ENCODE measurements at places on chromosomes 11 and 22. TPM values are rescaled to one million over a fixed set of nuclear protein-coding genes. Genes with fewer than 3 reads are reported as not detected.

- no peak for DNase-seq
Observed at GRCh38 chr22:37193629-37194191, 5.7 kb upstream of the C1QTNF6 start.

H19 gene
- polyA plus RNA-seq: 1.7 TPM

DNA sequence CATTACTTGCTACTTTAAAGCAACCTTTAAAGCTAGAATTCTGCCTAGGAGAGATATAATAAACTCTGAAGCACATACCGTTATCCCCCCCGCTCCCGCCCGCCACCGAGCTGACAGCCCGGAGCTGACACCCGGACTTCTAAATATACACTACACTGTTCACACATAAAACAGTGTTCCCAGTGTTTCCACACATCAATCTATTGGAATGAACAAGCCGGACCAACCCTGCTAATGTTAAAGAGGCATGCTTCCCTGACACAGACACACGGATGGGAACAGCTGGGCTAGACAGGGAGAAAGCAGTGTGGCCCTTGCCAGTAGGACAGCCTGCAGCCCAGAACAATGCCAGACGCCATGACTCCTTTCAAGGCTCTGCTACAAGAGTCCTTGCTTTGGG, 108.4 kb upstream of the CSNK2A3 start:
- DNase-seq: no peak

GRCh38 chr11:60563553-60564235, 48.5 kb downstream of the MS4A13 start:
- no peak for DNase-seq

GGTLC2 gene
- polyA plus RNA-seq: not detected

DNA sequence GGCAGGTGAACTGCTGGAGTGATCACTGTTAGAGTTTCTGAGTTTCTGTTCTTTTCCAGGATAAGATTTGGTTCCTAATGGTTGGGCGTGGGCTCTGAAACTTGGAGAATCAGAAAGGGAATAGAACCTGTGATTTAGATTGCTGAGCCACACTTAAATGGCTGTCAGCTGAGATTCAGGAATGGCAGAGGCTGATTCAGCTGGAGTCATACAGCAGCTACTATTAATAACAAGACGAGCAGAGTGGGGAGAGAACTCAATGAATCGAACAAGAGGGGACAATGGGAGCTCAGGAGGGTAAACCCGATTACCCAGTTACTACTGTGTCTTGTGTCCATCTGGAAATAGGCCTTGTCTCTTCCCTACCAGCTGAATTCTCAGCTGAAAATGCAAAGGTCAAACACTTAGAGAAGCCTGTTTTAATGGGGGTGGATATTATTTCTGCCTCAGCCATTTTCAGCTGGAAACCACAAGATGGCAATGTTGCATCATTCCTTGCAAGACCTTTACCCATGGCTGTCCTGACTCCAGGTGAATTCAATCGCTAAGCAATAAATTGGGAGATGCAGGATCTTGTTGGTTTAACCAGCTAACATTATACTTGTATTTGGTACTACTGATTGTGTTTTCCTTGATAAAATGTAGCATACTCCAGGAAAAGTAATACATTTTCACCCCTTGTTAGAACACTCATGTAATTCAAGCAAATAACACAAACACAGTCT, 104.5 kb upstream of the RAG2 start:
- peak; percentile 5 for DNase-seq

DNA sequence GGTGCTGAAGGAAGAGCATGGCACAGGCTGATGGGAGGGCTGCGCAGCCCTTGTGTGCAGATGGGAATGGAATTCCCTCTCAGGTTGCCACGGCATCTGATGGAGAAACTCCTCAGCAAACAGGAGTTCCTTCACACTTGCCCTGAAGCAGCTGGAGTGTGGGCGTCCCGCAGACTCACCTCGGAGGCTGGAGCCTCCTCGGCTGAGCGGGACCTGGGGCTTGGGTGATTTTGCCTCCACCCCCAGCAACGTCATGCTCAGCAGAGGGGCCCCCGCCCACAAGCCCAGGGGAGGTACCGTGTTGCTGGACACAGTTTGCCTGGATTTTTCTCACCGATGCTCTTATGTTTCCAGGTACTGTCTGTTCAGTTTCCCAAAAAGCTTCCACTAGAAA, 63.4 kb downstream of the MYO7A start:
- no peak for DNase-seq

DNA sequence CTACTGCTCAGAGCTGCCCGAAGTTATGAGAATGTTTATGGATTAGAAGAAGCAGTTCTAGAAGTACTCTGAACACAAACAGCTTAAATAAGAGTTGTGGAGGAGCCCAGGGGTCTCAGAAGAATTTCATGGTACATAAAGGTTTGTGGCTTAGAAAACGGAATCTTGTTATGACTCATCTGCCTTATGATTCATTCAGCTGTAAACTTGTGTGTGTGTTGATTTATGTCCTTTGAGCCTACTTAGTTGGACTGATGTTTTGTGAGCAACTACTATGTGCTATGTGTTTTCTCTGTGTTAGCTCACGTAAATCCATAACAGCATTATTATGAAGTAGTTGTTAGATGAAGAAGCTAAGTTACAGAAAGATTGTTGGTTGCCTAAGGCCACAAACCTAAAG, 203.7 kb downstream of the PGR start:
- DNase-seq: no peak

DNA sequence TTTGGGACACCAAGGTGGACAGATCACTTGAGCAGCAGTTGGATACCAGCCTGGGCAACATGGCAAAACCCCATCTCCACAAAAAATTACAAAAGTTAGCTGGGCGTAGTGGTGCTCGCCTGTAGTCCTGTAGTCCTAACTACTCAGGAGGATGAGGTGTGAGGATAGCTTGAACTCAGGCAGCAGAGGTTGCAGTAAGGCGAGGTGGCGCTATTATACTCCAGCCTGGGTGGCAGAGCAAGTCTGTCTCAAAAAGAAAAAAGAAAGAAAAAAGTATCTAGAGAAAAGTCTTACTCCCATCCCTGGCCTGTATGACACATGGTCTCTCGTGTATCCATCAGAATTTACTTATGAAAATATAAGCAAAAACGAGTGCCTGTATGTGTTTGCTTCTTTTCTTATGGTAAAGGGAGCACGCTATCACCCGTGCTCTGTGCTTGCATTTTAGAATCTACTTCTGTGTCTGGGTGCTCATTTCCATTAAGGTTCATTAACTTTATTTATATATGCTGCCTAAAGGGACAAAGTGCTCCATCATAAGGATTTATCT, 15.4 kb upstream of the CPT1A start:
- DNase-seq: no peak

GSTT2B gene
- 3.6 TPM for polyA plus RNA-seq

GRCh38 chr11:32939866-32940265, 47.3 kb downstream of the QSER1 start:
- DNase-seq: no peak

DNA sequence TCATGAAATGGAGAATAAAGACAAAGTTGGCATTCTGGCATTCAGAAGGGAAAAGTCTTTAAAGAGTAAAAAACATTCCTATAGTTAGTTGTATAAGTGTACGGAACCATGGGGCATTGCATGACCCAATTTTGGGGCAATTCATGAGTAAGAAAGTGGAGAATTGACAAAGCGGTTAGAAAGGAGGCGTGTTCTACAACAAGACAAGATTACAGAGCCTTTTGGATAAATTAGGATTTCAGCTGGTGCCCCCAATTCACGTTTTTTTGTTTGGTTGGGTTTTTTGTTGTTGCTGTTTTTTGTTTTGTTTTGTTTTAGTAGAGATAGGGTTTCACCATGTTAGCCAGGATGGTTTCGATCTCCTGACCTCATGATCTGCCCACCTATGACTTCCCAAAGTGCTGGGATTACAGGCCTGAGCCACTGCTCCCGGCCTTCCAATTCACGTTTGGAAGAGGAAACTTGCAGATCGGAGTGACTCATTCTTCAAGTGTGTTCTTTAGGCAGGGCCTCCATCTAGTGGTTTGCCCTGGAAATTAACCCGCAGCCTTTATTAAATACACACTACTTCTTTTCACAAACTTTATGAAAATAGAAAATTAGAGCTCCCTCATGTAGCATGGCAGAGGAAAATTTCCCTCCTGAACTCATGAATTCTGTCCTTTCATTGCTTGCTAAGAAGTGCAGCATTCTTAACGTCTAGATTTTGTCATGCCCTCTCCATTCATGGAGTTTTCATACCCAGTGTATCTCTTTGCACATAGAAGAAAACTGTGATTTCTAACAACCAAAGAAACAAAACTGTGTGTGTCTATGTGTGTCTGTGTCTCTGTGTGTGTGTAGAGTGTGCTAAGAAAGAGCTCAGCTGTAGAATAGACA, 118.1 kb downstream of the BBOX1 start:
- peak; percentile 26 for DNase-seq

SMTNL1 gene
- polyA plus RNA-seq: not detected

DNA sequence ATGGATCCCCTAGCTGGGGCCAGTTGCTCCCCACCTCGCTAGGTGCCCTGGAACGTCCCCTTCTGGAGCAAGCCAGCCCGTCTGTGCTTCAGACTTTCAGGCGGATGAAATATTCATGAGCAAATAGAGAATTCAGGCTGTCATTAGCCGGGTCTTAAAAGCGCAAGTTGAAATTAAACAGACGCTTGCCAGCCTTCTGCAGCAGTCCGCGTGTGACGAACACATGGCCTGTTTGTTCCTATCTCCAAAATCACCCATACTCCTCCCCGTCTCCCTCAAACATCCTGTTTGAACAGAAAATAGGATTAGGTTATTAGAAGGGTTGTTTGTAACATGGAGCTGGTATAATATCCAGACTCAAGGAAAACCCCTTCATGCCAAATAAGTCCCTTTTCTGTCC, 38.7 kb downstream of the MYO18B start:
- DNase-seq: no peak

GRCh38 chr11:9613118-9613829, 39.8 kb downstream of the WEE1 start:
- peak; percentile 95 for DNase-seq

DNA sequence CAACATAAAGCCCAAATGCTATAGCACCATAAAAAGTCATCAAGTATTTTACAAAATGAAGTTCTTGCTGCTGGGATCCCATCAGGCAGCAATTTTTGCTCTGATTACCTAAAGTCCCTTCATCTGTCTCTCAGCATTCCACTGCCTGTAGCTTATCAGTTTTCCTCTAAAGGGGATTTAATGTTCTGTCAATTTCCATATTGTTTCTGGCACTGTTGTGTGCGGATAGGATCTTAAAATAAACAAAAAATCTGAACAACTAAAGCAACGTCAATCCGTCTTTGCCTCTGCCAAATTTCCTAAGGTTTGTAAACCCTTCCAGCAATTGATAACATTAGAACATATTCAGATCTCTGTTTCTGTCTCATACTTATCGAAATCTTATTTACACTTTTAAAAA, 1126.3 kb upstream of the RAG2 start:
- no peak for DNase-seq

GRCh38 chr11:76275446-76275845, 69.1 kb upstream of the WNT11 start:
- DNase-seq: no peak

DNA sequence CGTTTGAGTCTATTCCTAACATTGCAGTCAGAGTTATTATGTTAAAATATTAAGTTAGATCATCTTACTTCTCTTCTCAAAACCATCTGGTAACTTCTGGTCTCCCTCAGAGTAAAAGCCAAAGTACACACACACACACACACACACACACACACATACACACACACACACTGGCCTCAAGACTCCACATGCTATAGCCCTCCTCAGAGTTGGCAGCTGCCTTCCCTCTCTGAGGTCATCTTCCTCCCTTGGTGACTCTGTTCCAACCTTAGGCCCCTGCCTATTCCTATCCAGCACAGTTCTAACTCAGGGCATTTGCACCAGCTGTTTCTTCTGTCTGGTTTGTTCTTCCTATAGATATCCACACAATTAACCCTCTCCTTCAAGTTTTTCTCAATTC, 272.0 kb upstream of the SESN3 start:
- no peak for DNase-seq

- DNase-seq: no peak
Observed at GRCh38 chr11:116890193-116890592, 52.8 kb upstream of the APOA1 start.

- DNase-seq: no peak
Observed at GRCh38 chr11:47207459-47207858, 7.3 kb upstream of the DDB2 start.

DNA sequence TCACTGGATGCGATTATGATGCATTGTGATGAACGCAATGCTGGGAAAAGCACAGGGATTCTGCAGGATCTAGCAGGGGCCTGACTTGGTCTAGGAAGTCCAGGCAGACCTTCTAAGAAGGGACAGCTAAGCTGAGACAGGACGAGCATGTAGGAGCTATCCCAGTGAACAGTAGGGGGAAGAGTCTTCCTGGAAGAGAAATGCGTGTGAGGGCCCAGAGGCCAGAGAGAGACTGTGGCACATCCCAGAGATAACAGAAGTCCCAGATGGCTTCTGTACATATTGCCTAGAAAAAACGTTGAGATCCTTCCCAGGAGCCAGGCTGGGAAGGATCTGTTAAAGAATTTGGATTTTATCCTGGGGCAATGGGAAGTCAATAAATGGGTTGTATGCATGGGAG, 24.6 kb downstream of the RCN1 start:
- no peak for DNase-seq

- no peak for DNase-seq
Observed at GRCh38 chr11:61679296-61679695, 895 bp upstream of the DAGLA start.

GRCh38 chr11:57230791-57231538, 6.1 kb downstream of the APLNR start:
- no peak for DNase-seq

PHF21B gene
- polyA plus RNA-seq: not detected

Data from BJ (cell line).